T47D (cell line): ENCODE measurements at places on chromosomes 12 and 14.

GRCh38 chr14:61110316-61111082 is 129.5 kb downstream of the SLC38A6 start:
- no peak for DNase-seq

DNA sequence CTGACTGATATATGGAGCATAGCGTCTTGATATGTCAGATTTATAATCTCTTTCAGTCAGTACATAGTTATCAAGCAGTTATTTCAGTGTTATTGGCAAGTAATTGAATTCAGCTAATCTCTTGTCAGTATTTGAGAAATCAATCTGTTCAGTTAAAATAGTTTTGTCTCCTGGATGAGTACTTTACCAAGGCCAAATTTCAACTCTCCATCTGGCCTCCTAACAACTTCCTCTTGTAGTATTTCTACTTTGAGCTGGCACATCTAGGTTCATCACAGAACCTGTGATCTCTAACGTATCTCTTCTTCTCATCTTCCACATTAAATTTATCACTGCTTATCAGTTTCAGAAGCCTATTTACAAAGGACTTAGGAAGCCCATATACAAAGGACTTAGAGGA is 690.5 kb downstream of the C12orf50 start:
- no peak for DNase-seq

GRCh38 chr12:57273516-57273915 is 22.5 kb upstream of the STAC3 start:
- DNase-seq: no peak

DNA sequence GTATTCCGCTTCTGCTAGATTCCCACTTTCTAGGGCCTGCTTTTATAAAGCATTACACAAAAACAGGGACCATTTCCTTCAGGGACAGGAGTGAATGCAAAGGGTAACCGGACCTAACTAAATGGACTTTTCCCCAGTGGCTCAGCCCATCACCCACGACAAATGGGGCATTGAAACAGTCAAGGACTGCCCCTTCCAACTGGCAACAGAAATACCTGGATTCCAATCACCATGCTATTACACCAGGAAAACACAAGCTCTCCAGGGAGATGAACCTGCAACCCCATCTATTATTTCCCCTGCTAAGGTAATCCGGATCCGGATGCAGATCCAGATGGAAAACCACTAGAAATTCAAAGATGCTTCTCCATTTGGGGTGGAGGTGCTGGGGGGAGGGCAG is 1.0 kb downstream of the MPHOSPH9 start:
- DNase-seq: peak; percentile 24

GRCh38 chr14:75147423-75148071 is 20.7 kb upstream of the NEK9 start:
- DNase-seq: peak; percentile 80

GRCh38 chr12:94769047-94769420 is 118.7 kb upstream of the TMCC3 start:
- no peak for DNase-seq

DNA sequence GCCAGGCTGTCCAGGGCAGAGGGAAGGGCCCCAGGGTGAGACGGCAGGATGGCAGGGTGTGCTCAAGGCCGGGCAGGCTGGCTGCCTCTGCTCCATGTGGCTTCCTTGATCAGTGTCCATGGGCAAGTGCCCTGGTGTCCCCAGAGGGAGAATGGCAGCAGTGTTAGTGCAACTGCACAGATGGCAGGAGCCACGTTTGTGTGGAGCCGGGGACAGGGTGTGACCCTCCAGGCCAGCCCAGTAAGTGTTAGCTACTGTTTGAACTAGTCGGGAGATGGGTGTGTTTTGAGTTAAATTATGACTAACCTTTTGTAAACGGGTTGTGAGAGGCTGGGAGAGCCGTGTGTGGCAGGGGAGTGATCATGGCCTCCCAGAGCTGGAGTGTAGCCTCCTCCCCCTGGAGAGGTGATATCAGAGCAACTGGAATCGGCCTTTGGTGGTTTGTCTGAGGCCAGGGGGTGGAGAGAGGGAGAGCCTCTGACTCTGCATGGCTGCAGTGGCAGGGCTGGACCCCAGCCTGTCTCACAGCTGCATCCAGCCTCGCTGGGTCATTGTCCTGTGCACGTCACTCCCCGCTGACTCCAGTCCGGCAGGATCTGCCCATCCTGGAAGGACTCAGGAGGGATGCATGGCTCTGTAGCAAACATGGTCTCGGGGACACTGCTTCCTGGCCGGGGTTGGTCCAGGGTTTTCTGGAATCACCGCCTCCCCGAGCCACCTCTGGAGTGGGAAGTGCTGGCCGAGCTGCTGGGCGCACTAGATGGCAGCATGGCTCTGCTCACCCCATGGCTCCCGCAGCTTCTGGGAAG is 27.8 kb downstream of the AACS start:
- no peak for DNase-seq

DNA sequence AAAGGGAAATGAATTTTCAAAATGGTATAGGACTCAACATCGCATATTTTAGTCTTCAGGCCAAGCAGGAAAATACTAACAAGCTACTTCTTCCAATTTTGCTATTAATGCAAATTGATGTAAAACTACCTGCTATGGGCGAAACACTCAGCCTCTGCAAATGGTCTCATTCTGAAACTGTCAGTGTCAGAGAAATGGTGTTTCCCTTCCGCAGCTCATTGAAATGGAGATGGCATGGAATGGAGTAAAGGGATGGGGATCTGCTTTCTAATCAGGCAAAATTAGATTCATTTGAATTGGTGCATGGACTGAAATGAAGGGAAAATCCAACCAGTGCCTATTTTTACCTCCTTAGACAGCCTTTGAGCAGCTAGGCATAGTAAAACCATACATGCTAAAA is 80.4 kb upstream of the EEA1 start:
- no peak for DNase-seq

DNA sequence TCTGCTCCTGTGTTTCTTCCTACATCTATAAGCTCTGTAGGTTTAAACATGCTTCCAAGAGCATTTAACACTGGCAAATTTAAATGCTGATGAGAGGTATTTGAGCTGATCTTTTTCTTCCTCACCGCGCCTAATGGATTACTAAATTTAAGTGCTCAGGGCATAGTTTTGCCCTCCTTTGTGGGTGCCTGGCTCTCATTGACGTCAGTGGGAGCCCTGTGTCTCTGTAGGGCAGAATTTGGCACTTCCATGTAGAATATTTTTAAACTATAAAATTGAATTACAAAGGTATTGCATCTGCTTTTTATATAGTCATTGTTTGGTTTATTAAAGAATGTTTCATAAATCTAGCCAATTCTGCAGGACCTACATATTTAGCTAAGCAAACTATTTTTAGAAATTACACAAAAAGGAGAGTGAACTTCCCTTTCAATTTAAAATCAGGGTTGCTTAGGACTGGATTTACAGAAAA is 444.8 kb downstream of the AEBP2 start:
- no peak for DNase-seq

DNA sequence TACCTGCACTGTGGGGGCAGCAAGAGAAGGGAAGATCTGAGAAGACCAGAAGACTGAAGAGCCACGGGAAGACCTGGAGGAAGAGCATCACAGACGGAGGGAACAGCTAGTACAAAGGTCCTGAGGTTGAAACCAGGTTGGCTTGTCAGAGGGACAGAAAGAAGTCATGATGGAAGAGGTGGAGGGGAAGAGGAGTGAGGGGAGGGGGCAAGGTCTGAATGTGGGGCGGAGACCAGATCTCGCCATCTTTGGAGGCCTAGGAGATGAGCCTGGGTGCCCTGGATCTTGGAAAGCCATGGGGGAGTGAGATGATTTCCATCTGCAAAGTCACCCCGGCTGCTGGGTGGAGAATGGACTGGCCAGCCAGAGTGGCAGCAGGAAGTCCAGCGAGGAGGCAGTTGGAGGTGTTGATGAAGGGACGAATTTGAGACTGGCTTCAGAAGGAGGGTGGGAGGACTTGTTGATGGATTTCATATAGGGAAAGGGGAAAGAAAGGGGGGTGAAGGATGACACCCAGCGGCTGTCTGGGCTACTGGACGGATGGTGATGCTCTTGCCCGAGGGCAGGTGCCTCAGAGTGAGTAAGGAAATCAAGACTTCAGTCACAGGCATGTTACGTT is 14.6 kb upstream of the UBC start:
- DNase-seq: no peak

DNA sequence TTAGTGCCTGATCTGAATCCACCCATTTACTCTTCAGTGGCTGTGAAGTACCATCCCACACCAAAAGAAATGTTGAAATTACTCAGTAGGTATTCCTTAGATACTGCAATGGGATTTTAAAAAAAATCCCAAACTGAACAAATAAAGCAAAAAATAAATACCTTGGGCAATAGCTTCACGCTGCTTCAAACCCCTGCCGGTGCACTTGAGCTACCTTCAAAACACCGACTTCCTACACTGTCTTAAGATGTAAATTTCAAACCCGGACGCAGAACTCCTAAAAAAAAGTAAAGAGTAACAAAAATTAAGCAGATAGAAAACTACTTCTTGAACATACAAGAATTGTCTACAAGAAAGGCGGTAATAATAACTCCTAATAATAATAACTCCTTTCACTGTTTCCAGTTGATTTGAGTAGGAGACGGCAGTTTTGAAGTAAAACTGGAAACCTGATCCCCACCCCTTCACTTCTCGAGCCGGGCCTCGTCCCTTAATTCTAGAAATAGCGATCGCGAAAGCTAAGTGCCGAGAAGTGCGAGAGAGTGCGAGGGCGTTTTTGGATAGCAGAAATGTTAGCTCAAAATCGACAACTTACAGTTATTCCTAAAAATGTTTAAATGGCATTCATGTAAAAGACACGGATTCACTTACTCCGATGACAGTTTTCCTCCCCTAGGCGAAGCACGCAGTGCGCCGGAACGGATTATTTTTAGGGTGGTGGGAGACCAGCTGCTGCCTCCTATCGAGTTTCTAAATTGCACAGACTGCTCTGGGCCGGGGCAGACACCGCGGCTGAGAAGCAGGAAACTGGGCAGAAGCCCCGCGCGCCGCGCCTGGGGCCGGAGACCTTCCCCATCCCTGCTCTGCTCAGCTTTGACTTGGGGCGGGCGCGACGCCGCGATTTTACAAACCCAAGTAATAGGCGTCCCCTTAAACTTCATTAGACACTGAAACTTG is at the start of gene ABCC9:
Gene ABCC9 (minus strand): TSS at position 878 of the 957 bp plus-strand sequence. CDS start 4,752 bp downstream, outside the sequence.
- no peak for DNase-seq

GRCh38 chr12:77995436-77996167 is 164.9 kb downstream of the NAV3 start:
- DNase-seq: no peak

DNA sequence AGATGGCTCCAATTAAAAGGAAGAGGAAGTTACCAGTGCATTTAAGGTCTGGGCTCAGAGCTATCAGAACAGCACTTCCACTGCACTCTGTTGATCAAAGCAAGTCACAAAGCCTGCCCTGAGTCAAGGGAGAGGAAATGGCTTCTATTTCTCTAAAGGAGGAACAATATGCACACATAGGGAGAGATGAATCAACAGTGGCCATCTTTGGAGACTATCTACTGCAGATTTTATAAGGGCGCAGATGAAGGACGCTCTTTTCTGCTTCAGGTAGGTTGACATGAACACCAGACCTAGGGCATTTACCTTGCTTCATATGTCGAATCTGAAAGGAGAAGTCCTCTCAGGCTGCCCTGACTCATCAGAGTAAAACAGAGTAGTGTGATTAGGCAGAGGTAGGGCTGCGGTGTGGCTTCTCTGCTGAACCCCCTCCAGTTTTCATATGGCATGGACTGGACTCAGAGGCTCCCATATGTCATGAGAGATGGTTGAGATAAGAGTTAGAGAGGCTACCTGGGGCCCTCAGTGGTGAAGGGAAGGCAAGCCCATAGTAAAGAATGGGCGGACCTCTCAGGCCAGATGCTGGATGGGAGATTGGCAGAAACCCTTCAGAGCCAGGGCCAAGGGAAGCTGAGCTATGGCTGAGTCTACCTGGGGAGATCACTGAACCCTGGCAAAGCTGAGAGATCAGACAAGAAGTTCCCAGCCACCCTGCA is 84.4 kb downstream of the ARF6 start:
- no peak for DNase-seq

DNA sequence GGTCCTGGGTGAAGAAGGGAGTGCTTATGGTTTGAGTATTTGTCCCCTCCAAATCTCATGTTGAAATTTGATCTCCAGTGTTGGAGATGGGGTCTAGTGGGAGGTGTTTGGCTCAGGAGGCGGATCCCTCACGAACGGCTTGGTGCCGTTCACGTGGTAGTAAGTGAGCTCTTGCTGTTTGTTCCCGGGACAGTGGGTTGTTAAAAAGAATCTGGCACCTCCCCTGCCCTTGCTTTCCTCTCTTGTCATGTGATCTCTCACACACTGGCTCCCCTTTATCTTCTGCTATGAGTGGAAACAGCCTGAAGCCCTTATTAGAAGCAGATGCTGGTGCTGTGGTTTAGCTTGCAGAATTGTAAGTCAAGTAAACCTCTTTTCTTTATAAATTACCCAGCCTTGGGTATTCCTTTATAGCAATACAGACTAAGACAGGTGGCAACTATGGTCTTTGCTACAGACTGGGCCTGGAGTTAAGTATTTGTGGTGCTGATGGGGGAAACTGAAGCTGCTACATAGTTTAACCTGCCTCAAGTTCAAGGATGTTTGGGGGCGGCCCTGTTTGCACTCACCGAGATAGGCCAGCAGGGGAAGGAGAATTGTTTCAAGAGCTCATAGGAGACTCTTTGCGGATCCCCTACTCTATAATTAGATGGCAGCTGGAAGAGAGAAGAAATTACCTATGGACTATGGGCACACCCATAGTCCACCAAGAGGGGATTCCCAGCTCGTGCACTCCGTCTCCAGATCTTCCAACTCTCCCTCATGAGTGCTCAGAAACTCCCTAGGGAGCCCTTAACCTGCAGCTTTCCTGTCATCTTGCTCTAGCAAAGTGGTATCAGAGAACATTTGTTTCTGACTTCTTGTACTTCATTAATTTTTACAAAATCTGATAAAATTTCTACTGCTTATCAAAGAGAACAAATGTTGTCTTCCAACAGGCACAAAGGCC is 164.6 kb downstream of the SLC15A5 start:
- no peak for DNase-seq

GRCh38 chr12:129641926-129642325 is 261.9 kb downstream of the TMEM132D start:
- DNase-seq: no peak

DNA sequence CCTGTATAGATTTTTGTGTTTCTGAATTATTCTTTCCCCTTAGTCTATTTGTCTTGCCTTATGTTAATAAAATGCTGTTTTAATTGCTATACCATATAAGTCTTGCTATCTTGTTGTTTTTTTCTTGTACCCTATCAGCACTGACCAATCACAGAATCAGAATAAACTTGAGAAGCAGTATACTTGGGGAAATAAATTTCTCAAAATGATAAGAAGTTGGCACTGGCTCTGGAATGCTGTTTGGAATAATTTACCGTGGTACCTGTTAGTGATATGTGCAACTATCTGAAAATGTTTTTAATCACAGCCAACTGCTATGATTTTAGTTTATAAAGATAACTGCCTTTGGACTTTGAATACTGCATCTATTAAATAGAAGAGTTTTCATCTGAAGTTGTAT is 37.9 kb upstream of the EPS8 start:
- DNase-seq: no peak
